ENCODE measurements at places on chromosomes 3 and 15. TPM values are rescaled to one million over a fixed set of nuclear protein-coding genes. Genes with fewer than 3 reads are reported as not detected.

DNA sequence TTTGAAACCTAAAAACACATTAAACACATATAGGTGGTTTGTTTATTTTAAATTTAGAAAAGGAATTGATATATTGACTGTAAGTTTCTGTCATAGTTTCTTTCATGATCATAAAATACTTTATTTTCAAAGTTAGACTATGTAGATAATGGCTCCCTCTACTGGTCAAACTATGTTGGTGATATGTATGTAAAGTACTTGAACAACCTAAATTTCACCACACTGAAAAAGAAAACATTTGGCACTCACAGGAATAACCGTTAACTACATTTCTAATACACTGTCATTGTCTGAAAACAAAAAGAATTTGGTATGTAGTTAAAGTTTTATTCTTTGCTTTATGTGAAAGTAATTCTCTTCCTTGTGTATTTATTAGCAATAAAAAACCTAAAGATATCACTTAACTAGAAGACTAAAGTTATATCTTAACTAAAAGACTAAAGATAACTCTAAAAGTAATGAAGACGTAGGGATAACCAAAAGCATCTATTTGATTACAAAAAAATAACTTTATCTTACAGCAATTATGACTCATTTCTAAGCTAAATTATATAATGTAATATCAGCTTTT, 427.5 kb downstream of the VGLL3 start:
- DNase-seq, result peak; percentile 5

DNA sequence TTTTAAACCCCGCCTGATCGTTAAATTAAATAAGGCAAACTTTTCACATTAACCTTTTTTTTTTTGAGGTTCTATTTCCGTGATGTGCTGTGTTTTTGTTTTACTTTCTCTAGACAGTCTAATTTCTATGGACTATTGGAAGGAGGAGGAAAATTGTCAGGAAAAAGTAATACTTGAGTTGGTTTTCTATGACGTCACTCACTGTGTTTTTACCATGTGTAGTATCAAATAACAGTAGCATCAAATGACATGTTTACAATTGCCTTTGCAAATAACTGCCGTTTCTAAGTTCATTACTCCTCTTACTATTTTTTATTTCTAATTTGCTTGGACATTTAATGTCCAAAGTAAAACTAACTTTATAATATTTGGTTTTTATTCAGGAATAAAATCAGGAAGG, 32.3 kb downstream of the MYO1E start:
- no peak for DNase-seq

- DNase-seq, result no peak
Measured at GRCh38 chr15:29936353-29937049, 114.2 kb upstream of the TJP1 start.

DNA sequence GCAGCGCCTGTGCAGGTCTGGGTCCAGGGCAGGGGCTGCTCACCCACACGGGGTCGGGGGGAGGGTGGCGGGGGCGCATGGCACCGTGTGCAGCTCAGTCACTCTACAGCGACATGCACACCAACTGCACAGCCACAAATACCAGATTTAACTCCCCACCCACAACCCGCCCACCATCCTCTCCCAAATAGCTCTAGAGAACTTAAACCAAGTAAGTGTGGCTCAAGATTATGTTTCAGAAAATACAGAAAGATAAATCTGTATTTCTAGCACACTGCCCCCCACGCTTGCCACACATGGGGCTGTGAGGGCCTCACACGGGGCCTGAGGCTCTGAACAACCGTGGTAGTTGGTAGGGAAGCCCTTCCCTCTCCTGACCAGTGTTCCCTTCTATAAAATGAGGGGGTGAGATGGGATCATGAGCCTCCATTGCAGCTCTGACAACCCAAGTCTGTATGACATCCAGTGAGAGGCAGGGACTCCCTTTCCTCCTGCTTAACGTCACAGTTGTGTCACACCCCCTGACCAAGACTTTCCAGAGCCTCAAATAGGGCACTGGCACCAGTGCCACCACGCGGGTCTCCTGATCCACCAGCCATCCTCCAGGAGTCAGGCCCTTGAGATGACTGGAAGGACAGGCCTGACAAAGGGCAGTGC, 23.1 kb downstream of the POC1A start:
- DNase-seq, result no peak

- DNase-seq, result no peak
Measured at GRCh38 chr3:175039875-175040274, 180.7 kb downstream of the NAALADL2 start.

GRCh38 chr3:51938780-51939425, 2.8 kb downstream of the RRP9 start:
- no peak for DNase-seq

DNA sequence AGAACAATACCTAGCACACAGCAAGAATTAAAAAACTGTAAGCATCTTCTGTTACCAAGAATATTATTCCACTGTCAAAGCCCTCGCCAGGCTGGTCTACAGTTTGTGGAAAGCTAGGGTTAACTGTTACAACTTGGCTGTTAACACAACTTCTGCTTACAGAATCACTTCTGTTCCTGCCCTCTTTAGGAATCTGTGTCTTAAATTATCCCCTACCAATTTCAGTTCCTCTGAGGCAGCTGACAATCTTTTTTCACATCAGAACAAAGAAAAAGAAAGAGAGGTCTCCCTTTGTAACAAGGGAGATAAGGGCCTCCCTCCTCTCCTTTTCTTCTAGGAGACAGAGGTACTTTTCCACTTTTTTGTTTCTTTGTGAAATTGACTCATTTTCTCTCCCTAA, 188.9 kb downstream of the FMN1 start:
- DNase-seq, result no peak

DNA sequence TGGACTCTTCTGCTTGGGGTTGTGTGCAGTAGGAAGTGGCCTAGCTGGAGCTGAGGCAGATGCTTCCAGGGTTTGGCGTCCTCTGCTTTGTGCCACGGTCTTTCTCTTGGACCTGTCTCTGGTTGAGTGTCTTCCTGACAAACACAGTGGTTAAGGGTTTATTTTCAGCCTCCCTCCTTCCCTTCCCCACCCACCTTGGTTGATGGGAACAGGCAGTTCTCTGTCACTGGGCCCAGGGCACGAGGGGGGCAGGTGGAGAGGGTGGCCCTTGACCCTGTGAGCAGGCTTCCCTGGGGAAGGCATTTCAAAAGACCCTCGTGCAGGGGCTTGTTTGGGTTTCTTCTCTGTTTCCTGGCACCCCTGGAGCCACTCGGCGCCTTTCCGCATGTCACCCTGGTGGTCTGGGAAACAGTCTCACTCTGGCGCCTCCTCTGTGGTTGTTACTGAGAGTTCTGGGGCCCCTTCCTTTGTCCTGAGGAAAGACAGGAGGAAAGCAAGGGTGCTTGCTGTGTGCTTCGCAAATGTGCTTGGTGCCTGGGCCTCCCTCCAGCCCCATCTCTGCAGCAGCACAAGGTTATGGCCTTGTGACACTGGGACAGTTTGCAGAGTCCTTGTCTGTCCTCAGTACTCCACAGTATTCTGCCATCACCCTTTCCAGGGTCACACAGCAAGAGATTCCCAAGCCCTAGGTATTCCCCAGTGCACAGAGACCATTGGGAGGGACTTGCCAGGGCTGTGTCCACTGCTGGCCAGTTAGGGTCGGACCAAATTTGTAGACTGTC, 10.3 kb upstream of the STAB1 start:
- DNase-seq, result no peak

DNA sequence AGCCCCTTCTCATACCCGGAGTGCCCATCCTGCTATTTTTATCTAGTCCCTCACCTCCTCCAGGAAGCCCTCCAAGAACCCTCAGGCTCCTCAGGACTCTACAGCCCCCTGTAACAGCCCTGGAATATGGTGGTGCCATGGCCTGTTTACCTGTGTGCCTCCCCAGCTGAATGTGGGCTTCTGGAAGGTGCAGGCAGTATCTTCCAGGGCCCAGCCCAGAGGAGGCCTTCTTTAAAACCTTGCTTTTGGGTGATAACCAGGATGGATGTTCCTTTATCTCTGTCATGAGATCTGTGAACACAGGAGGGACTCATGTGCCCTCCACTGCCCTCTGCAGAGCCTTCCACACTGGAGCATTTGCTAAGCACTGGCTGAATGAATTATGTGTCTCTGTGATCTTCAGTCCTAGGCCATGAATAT, 36.7 kb upstream of the MRPS22 start:
- no peak for DNase-seq

The MB21D2 gene
- 12.3 TPM for polyA plus RNA-seq

The GPR156 gene
- 0.44 TPM for polyA plus RNA-seq

The TEX9 gene
- 0.72 TPM for polyA plus RNA-seq
